Ureter (tissue), 1 donor: ENCODE measurements at places on chromosomes 2 and 18. TPM values are rescaled to one million over a fixed set of nuclear protein-coding genes. Genes with fewer than 3 reads are reported as not detected.

The COLEC11 gene
- 2.4 TPM for total RNA-seq

The DCDC2C gene
- not detected for total RNA-seq

The NT5C1B gene
- not detected for total RNA-seq

The SCYGR4 gene
- not detected for total RNA-seq

The TMX3 gene
- total RNA-seq, result 67.5 TPM

DNA sequence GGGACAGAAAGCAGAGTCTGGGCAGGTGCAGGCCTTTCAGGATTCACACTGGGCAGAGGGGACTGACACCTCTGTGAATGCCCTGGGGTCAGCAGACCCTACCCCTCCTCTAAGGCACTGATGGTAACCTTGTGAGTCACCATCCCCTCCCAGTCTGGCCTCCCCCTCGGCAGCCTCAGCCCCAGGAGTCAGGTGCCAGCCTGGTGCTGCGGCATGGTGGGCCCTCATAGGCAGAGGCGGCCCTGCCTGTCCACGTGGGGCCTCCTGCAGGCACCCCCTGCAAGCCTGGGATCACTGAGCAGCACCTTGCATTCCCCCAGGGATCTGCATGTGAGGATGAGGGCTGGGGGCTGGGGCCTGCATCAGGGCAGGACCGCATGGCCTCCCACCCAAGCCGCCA is 4.8 kb upstream of the GPR17 start:
- DNase-seq, result no peak

DNA sequence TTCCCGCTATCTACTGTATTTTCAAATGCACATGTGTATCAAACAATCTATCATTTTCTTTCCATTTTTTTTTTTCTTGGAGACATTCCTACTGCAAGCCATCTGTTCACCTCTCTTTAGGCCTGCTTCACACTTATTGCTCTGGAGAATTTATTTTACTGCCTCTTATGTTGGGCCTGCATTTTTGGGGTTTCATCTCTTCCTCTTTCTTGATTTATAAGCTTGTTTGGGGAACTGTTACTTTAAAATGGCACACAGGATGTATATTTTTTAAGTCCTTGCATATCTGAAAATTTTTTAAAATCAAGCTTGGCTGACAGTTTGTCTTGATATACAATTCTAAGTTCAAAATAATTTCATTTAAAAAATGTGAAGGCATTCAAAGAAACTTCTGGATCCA is 3.5 kb upstream of the RAB27B start:
- DNase-seq, result no peak

- DNase-seq, result no peak
Observed at GRCh38 chr2:14344355-14344754, 288.2 kb upstream of the LRATD1 start.

- DNase-seq, result no peak
Observed at GRCh38 chr18:24672165-24672941, 211.9 kb downstream of the HRH4 start.

DNA sequence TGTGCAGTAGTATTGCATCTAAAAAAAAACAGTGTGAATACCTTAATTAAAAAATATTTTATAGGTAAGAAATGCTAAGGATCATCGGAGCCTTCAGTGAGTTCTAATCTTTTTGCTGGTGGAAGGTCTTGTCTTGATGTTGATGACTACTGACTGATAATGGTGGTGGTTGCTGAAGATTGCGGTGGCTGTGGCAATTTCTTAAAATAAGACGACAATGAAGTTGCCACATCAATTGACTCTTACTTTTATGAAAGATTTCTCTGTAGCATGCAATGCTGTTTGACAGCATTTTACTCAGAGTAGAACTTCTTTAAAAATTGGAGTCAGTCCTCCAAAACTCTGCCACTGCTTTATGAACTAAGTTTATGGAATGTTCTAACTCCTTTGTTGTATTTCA is 36.2 kb downstream of the GLS start:
- no peak for DNase-seq

DNA sequence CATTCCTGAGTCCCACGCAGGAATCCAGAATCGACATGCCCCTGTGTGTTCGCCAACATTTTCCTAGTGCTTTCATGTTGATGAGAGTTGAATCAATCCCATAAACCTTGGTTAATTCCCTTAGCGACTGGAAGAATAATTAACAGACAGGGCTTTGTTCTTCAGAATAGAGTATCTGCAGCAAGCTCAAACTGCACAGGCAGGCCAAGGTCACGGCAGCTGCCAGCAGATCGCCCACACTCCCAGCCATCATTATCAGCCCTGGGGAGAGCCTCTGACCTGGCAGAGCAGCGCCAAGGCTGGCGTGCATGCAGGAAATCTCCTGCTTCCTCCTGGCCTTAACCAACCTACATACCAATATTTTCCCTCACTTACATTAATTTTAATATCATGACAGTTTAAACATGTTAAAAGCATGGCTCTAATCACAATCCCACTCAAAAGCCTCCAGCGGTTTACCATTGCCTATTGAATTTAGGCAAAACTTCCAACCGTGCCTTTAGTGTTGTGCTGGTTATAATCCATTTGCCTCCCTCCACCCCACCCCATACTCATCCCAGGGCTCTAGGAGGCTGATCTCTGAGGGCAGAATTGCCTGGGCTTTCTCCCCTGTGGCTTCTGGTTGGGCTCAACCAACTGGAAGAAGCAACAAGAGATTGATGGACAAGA is 46.8 kb upstream of the NCK2 start:
- DNase-seq, result no peak

GRCh38 chr18:49768051-49768391 is 45.3 kb downstream of the ACAA2 start:
- peak; percentile 70 for DNase-seq

DNA sequence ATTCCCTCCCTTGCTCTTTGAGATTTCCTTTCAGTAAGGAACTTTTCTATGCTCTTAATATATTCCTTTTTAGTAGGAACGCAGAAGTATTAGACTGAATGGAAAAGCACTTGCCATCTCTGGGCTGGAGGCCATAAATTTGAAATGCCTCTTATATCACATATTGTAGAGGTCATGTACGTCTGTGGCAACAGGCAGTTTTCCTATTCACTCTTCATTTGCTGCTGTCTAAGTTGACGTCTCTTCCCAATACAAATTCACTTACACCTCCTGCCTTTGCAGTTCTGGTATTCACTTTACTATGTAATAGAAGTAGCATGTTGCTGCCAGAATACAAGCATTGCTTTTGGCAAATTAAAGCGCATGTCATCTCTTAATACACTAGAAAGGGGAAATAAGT is 34.7 kb downstream of the MGAT4A start:
- no peak for DNase-seq

GRCh38 chr18:12003894-12004293 is 22.6 kb downstream of the IMPA2 start:
- DNase-seq, result no peak

- no peak for DNase-seq
Observed at GRCh38 chr2:215752991-215753390, 260.4 kb downstream of the MREG start.
